ENCODE measurements at places on chromosomes 11 and 22. TPM values are rescaled to one million over a fixed set of nuclear protein-coding genes. Genes with fewer than 3 reads are reported as not detected.

GRCh38 chr22:39894554-39895092 is 1.1 kb upstream of the ENTHD1 start:
- DNase-seq = no peak

- no peak for DNase-seq
These were observed 251.4 kb downstream of the LUZP2 start for GRCh38 chr11:24748261-24748660.

DNA sequence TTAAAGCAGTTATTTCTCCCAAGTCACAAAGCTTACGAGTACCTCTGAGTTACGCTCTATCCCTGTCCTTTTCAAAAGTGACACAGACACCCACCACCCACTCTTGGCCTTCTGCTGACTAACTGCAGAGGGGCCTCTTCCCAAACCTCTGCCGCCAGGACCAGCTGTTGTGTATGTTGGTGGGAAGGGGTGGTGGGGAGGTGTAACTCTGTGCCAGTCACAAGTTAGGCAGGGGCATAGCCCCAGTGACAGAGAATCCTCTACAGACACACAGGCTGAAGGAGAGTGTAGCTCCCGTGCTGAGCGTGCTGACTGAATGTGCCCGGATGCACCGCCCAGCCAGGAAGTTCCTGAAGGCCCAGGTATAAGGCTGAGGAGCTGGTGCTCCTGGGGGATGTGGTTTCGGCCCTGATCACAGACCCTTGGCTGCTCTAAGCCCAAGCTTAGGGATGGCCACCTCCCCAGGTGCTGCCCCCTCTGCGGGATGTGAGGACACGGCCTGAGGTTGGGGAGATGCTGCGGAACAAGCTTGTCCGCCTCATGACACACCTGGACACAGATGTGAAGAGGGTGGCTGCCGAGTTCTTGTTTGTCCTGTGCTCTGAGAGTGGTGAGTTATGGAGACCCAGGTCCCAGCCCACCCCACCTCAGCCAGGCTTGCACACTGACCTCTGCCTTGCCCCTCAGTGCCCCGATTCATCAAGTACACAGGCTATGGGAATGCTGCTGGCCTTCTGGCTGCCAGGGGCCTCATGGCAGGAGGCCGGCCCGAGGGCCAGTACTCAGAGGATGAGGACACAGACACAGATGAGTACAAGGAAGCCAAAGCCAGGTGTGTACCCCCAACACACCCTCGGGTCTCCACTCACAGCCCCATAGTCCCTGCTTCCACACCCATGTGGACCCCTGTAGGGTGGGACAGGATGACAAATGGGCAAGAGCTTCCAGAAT is 4.9 kb downstream of the RIC8A start:
- DNase-seq = no peak

DNA sequence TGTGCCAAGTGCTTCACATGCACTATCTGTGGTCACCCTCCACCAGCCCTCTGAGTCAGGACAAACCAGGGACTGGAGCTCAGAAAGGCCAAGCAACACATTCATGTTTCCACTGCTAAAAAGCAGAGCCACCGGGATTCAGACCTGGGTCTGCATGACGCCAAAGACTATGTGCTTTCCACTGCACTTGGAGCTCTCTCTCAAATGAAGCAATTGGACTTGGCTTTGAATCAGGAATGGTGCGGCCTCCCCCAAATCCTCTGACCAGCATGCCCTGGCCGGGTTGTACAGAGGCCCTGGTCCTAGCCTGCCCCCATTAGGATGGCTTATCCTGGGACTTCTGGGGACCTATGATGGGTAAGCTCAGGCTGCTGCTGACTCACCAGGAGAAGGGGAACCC is 80.7 kb downstream of the PKNOX2 start:
- DNase-seq = no peak

DNA sequence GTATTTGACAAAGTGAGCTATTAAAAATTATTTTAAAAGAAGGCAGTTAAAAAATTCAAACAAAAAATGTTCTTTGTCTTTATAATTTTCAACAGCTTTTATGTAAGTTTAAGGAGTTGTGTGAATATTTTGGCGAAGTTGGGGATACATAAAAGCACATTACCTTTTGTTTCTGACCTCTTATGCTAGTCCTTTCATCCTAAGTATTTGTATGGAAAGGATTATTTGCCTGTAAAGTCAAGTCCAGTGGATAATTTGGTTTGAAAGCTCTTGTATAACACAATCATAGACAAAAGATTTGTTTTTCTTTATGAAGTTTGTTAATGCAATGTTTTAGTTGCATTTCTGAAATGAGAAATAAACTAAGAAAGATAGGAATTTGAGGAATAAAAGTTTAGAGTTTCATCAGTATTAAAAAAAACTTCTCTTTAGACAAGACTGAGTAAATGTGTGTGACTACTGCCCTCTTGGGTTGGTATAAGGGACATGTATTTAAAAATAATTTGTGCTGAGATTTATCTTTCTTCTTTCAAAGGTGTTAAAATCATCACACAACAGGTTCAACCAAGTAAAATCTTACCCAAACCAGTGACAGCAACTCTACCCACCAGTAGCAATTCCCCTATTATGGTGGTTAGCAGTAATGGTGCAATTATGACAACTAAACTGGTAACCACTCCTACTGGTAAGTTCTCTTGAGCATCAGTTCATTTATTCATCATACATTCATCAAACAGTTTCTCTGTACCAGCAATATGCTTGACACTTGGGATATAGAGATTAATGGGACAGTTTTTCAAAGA is 68.2 kb downstream of the EMSY start:
- no peak for DNase-seq

- no peak for DNase-seq
These were observed 13.7 kb downstream of the MFNG start for GRCh38 chr22:37472418-37473006.

DNA sequence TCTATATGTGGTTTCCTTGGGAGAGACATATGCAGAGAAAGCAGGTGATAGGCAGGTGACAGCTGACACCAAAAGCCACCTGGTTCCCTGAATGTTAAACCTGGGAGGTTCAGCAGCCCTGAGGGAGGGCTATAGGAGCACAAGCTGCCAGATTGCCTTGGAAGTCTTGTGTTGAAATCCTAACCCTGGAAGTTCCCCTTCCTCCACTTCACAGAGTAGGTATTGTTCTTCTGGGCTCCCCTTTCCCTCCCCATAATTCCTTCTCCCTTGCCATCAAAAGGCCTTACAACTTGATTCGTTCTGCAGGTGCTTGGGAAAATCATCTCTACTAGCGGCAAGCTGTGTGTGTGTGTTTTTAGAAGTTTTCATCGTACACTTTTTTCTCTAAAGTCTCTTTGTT is 5.4 kb downstream of the LDLRAD3 start:
- no peak for DNase-seq

Gene VPS37C
- 13.0 TPM for total RNA-seq

DNA sequence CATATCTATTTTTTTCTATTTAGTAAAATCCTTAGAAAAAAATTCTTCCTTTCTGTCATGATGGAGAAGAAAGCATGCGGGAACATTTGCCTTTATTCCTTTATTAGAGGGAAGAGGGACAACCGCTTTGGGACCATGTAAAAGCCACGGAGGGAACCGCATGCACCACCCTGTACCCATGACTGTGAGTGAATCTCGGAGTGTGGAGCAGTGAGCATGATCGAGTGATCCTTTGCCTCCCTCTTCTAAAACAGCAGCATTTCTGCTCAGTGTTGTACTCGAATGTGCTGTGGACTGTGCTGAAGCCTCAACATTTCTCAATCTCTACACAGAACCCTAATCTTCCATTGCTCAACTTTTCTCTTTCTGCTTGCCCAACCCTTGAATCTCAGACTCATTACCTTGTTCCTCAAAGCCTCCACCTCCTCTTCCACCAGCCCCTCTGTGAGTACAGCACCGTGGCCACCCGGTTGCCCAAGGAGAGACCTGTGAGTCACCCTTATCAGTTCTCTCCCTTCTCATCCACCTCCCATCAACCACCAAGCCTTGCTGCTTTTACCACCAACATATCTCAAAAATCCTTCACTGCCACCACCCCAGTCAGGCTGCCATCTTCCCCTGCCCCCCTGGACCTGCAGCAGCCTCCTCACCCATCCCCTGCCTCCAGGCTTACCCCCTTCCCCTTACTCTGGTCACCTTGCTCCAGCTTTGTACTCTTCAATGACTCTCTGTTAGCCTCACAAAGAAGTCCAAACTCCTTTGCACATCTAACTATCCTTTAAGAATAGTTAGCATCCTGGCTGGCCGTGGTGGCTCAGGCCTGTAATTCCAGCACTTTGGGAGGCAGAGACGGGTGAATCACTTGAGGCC is 103.1 kb downstream of the NAT10 start:
- DNase-seq = no peak

DNA sequence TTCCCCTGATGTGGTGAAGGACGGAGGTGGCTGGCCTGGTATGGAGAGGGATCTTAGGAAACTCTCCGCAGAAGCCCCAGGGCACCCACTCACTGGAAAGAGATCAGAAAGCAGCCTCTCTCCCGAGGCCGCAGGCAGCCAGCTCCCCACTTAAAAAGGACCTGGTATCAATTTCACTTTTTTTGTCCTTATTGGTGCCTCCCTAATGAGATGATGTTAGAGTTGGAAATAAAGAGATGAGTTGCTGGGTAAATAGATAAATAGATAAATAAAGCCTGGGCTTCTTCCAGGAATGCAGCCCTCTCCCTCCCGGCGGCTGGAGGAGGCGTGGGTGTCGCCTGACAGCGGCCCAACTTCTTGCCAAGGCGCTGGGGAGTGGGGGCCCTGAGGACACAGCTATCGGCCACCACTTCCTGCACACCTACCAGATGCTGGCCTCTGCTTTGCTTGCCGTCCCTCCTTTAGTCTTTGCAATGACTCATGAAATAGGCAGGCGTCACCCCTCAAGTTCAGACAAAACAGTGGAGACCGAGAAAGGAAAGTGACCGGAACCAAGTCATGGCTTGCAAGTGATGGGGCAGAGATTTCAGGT is 42.9 kb downstream of the LINC01488 start:
- no peak for DNase-seq

Measured in omental fat pad (tissue), 4 donors.